ENCODE measurements at places on chromosomes 1 and 21.

GRCh38 chr1:207863893-207864535 is 46.9 kb downstream of the CD34 start:
- DNase-seq: no peak

DNA sequence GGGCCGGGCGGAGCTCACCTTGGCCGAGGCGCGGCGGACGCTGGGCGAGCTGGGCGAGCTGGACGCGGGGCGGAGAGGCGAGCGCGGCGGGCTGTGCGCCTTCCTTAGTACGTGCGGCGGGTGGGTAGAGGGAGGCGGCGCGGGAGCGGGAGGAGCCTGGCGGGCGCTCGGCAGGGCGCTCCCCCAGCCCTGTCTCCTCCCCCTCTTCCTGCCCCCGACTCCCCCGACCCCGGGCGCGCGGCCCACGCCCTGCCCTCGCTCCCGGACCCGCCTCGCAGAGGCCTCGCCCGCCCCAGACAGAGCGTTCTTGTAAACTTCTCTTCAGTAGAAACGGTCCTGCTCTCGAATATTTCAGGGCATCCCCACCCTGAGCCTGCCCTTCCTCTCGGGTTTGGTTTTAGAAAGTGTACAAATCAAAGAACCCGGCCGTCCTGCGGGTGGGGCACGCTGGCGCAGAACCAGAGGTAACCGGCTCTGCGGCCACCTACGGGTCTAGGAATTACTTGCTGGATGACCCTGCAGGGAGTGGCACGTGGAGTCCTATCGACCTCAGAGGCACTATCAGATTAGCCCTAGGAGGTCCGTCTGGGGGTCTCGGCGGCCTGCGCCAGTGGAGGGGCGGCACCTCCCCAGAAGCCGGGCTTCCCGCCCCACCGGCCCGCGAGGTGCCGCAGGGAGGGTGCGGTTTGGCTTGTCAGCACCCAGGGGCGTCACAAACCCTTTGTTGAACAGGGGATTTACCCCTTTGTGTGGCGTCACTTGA is at the start of gene S100A10:
Gene S100A10, minus strand, starts transcription at position 126 of the 763 bp plus-strand sequence. CDS start 7,629 bp downstream, outside the sequence.
- peak; percentile 59 for DNase-seq

GRCh38 chr1:152457071-152457470 is 43.0 kb upstream of the CRNN start:
- no peak for DNase-seq

GRCh38 chr1:179226738-179227137 is 2.7 kb downstream of the ABL2 start:
- DNase-seq: no peak

- no peak for DNase-seq
Observed at GRCh38 chr1:186985889-186986491, 157.2 kb downstream of the PLA2G4A start.

DNA sequence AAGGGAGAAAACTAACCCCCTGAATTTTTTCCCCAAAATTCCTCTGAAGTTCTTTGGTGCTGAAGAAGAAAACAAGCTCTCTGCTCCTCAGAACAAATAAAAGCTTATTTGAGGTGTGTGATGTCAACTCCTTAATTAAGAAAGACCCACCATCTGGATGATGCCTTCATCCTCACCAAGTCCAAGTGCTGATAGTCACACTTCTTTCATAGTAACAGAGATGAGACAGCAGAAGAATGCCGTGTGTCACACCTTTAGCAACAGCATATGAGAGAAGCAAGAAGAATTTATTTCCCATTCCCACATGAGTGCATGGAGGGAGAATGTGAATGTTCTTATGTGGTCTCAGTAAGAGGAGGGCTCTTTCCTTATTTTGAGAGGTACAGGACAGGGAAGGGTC is 91.2 kb downstream of the TGFB2 start:
- no peak for DNase-seq

GRCh38 chr1:199362996-199363395 is 664.5 kb upstream of the NR5A2 start:
- DNase-seq: no peak

DNA sequence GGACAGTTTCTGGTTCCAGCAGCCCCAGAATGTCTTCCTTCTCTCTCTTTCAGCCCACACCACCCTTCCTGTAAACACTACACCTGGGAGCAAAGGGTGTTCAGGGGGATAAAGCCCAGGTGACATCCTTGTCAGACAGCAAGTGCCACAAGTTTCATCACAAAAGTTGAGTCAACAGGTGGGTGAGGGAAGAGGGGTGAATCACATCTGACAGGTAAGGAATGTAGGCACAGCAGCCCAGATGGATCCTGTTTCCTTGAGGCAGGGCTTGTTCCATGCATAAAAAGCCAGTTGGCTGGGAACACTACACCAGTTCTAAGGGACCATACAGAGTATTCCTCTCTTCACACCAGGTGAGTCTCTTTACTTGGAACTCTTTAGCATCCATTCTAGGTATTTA is at the start of gene SPRR1B:
Gene SPRR1B, plus strand, starts transcription at position 309 of the 400 bp plus-strand sequence. CDS start 1,143 bp downstream, outside the sequence.
- no peak for DNase-seq

DNA sequence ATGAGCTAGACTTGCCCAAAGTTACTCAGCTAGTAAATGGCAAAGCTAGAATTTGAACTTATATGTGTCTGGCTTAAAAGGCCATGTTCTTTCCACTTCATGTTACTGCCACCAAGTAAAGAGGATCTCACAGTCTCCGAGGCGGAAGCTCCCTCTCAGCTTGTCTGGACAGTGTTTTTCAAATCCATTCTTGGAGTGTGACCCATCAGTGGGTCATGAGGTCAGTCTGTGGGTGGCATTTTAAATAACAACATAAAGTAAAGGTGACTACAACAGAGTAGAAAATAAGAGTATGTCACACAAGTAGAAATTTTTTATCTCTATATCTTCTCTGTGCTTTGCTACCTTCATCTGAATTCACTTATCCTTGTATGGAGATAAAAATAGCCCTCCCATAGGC is 3.2 kb upstream of the HMGB4 start:
- DNase-seq: no peak

- DNase-seq: no peak
Observed at GRCh38 chr1:213621077-213621476, 366.7 kb upstream of the PROX1 start.

DNA sequence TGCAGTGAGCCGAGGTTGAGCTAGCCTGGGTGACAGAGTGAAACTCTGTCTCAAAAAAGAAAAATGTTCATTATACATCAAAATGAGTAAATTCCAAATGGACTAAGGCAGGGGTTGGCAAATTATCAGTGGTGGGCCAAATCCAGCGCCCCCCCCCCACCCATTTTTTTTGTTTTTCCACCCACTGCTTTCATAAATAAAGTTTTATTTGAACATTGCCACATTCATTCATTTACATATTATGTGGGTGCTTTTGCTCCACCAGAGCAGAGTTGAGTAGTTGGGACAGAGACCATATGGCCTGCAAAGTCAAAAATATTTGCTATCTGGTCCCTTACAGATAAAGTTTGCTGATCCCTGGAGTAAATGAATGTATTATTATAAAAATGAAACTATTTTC is 99.4 kb downstream of the ZMYM4 start:
- DNase-seq: no peak

DNA sequence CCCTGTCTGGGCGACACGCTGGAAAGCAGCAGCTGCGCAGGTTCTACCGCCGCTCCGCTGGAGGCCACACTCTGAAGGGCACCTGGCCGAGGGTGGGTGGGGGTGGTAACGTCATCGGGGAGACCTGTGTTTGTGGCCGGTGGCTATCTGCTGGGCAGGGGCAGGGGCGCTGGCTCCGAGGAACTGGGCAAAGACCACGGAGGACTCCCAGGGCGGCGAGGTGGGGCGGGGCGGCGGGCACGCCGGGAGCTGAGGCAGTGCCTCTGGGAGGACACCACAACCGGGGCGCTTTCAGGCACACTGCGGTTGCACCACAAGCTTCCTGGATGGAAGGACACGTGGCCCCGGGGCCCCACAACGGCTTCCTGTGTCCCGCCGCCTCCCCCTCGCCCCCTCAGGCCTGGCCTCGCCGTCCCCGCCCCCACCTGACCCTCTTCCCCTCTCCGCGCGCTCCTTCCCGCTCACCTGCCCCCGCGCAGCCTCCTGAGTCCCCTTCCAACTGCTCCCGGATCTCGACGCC is 3.3 kb upstream of the DENND2D start:
- peak; percentile 78 for DNase-seq

DNA sequence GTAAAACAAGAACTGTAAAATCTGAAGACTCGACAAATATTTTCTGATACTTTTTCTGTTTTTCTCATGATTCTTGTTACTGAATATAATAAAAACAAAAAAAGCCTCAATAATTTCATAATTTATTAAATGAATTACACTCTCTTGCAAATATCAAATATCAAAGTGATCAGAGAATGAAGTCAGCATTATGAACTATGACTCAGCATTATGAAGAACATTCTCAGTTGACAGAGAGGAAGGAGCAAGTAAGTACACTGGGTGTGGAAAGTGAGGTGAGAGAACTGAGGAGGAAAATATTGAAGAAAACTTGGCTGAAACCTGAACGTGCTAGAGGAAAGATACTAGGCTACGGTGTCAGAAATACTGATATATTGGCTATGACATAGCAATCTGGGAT is 529.5 kb downstream of the KCNT2 start:
- no peak for DNase-seq

- no peak for DNase-seq
Observed at GRCh38 chr1:40879482-40880175, 17.5 kb upstream of the CITED4 start.

GRCh38 chr1:207239874-207240273 is 81.6 kb upstream of the CD55 start:
- no peak for DNase-seq

DNA sequence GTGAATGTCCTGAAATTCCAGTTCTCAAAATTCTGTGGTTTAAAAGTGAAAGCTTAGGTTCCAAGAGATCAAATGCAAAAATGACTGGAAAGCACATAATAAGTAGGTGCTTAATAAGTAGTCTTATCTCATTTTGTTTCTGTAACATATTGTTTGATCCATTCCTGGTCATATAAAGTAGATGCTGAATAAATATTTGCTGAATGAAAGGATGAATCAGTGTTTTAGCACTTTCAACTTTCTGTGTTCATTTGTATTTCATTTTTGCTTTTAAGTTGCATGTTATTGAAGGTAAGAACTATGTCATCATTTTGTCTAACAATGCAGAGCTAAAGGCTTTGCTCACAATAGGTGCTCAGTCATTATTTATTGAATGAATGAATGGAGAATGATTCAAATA is 6.3 kb downstream of the MAST2 start:
- DNase-seq: no peak

All from stimulated activated CD8-positive, alpha-beta memory T cell treated with anti-CD3 and anti-CD28 coated beads, Interleukin-2, amount 100 ng/mL, for 48 hours (primary cell).